Activated naive CD4-positive, alpha-beta T cell treated with anti-CD3 and anti-CD28 coated beads, Interleukin-2, amount 10 ng/mL, durations not matched to agents 7 days and 5 days (primary cell): ENCODE measurements at places on chromosomes 3 and 15.

GRCh38 chr3:45730409-45731154, 41.4 kb downstream of the SACM1L start:
- DNase-seq: no peak

DNA sequence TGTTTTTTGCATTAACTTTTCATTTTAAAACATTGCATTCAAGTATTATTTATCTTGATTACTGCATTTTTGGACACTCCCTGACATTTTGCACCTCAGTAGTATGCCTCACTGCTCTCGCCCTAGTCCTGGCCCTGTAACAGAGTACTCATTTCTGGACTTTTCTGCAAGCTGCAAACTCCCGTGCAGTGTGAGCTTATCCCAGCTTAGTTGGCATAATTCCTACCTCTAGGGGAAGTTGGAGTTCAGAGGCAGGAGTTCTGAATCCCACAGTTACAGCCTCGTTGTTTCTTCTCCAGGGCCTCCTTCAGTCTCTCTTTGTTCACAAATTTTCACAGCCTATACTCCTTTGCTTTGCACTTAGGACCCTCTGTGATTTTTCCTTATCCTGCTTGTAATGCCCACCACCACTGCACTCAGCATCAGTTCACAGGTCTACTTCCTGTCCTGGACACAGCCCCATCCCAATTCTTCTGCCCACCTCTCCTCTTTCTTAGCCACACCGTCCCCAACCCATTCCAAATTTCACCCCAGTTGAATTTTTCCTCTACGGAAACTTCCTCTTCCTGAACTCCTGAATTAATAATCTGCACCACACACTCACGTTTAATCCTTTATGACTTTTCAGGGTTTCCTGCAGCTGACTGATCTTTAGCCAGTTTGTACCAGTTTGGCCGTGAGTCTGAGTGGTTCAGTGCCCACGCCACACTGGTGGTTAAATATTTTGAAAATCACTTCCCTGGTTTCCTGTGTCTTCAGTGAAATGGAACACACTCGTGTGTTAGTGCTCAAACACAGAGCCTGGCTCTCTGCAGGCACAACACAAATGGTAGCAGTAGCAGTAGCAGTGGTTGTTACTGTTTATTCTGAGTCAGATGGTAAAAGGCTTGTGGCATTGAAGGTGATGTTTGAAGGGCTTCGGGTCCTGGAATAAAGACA, 6.3 kb upstream of the CTSH start:
- DNase-seq: no peak

GRCh38 chr3:148344521-148344920, 353.2 kb upstream of the AGTR1 start:
- DNase-seq: no peak

GRCh38 chr3:54133196-54133595, 10.8 kb downstream of the CACNA2D3 start:
- DNase-seq: no peak

- DNase-seq: peak; percentile 91
Observed at GRCh38 chr15:41894791-41895463, 1.1 kb upstream of the SPTBN5 start.

DNA sequence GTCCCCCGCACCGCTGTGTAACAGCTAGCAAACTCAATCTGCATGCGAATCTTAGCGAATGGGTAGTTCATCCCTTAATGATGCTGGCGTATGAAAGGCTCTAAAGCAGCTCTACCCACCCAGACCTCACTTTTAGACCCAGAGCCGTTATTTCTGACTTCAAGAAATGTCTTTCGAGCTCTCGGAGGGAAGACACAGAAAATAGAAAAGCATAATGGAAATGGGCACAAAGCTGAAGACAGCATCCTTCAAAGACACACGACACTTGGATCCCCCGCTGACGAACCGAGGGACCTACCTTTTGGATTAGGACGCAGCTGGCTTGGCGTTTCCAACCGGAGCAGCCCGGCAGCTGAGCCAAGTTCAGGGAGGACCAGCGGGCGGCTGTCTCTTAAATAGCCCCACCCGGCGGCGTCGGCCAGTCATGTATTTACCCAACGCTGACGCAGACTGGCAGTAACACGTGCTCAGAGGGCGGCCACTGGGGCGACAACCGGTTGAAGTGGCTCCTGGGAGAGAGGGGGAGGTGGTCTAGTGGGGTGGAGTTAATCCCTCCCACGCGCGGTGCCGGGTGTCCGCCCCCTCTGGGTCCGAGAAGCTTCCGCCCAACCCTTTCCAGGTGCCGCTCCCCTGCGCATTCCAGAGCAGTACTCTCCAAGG, 1.5 kb downstream of the CCK start:
- DNase-seq: peak; percentile 24

DNA sequence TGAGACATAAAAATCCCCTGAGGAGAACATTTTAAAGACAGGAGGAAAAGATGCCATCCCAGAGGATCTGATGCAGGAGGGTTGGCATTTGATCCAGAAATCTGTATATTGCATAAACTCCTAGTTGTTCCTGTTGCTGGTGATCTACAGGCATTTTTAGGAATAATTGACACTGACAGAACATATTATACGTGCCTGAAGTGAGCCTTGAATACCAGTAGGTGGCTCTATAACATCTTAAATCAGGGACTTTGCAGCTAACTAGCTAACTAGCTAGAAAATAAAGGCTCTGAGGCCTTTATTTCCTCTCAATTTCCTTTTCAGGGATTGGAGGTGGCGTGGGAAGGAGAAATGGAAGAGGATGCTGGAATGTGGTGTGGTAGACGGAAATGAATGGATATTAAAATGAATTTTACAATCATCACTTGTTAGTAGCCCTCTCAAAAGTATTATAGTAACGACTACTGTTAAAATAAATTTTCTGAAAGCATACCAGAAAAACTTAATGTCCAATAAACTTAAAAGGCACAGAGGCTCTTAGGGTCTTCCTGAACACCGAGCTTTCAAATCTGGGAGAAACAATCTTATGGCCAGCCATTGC, 73.8 kb upstream of the ZBED2 start:
- DNase-seq: no peak

GRCh38 chr3:117589454-117589853, 879.9 kb downstream of the TUSC7 start:
- DNase-seq: no peak

GRCh38 chr3:100163787-100164186, 49.5 kb upstream of the FILIP1L start:
- DNase-seq: no peak

- DNase-seq: no peak
Observed at GRCh38 chr3:69411346-69411745, 25.5 kb upstream of the FRMD4B start.

DNA sequence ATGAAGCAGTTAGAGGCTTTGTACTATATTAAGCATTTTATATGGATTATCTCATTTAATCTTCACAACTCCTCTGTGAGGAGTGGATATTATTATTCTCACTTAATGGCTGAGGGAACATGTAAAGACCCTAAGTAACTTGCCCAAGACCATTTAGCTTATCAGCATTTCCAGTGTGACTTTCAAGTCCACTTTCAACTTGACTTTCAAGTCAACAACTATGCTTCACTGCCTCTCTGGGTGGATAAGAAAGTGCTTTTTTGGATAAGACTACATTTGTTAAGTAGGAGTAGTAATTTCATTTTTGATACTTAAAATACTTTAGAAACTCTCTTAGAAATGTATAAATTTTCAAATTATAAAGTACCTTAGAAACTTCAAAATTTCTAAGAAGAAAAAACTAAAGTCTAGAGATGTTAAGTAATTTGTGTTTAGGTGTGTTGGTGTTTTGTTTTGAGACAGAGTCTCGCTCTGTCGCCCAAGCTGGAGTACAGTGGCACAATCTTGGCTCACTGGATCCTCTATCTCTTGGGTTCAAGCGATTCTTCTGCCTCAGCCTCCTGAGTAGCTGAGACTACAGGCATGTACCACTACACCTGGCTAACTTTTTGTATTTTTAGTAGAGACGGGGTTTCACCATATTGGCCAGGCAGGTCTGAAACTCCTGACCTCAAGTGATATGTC, 71.8 kb downstream of the MINDY2 start:
- no peak for DNase-seq

DNA sequence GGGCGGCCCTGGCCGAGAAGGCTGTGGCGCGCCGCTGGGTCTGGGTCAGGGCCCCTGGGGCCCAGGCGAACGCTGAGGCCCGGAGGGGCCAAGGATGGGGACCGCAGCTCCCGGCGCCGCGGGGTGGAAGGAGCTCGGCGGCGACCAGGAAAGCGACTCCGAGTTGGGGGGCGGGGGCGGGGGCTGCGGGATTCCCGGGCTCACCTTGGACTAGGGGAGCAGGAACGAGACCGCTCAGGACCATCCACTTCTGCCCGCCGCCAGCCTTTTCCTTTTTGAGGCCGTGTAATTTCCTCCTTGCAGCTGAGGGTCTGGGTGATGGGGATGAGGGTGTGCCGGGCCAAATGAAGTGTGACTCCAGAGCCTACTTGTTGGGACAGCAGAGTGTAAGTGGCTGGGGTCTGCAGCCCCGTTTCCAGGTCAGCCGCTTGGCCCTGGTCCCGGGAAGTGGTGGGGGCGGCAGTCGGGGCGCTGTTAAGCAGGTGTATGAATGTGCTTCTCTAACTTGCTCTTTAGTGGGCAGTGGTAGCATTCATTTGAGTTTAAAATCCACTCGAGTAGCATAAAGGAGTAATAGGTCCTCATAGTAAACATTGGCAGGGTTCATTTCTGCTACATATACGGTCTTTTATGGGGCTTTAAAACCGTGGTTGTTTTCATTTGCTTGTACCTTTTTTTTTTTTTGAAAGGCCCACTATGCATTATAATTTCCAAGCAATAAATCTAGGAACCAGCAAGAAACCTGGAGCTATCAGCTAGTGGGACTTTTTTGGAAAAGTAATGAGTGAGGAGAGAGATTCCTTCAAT, 717 bp downstream of the PXK start:
- DNase-seq: peak; percentile 54

DNA sequence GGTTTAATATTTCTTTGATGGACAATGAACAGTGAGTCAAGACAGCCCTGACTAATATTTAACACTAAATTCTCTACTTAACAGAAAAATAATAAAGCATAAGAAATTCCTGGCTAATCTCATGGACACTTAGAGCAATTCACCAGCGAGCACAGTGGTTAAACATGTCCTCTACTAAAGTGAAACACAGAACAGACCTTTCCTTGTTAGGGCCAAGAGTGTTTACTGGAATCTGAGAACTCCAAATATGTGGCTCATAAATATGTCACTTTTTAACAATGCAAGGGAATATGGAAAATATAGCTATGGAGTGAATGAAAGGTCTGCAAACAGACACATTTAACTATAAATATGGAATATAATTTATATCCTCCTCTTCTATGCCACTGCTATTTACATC, 18.6 kb upstream of the IGSF10 start:
- no peak for DNase-seq

DNA sequence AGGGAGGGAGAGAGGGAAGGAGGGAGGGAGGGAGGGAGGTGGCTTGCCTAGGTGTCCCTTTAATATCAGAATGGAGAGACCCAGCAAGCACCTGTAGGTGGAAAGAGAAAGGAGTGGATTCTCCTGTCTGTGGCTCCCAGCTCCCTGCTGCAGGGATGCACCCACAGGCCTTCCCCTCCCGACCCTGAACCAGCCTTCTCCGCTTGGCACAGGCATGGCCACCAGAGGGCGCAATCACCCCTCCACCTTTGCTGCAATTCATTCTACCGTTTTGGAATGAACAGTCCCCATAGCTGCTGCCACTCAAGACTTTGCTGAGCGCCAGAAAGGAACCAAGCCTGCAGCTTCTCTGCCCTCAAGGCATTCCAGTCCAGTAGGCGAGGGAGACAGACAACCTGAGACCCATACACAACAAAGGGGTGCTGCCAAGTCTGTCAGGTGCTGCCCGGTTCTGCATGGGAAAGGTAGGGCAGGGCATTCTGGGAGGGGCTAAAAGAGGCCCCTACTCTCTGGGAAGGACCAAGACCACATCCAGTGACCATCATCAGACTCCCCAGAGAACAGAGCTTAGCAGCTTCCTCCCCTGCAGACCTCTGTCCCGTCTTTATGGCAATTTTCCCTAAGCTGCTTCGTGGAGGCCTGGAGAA, 4.9 kb downstream of the TLR9 start:
- peak; percentile 94 for DNase-seq

DNA sequence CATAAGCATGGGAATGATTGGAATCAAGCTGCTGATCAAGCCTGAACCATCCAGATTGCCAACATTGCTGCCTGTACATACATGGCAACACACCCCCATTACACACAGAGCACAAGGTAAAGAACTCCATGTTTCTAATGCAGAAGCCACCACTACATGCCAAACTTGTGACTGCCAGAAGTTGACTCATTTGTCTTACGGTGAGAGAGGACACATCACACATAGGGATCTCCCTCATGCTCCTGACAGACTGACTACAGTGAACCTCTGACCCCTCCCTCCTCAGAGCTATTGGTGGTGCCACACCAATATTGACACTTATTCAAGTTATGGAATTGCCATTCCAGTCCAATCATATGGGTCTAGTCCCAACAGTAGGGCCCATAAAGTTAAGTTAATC, 42.3 kb downstream of the EFHB start:
- DNase-seq: no peak

- DNase-seq: no peak
Observed at GRCh38 chr15:62874959-62875625, 167.5 kb upstream of the TPM1 start.

DNA sequence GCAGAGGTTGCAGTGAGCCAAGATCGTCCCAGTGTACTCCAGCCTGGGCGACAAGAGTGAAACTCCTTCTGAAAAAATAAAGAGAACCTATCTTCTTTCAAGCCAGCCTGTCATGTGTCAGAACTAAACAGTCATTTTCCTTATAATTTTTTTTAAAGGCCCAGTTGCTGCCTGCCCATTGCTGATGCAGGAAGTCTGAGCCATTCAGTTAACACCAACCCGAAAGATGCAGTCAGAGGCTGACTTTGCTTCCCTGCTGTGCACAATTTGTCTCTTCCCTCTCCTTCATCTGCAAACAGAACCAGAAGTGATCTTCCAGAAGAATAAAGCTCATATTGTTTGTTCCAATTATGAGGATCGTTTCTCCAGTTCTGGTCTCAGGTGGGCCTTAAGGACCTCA, 220.6 kb downstream of the SLCO3A1 start:
- DNase-seq: no peak

DNA sequence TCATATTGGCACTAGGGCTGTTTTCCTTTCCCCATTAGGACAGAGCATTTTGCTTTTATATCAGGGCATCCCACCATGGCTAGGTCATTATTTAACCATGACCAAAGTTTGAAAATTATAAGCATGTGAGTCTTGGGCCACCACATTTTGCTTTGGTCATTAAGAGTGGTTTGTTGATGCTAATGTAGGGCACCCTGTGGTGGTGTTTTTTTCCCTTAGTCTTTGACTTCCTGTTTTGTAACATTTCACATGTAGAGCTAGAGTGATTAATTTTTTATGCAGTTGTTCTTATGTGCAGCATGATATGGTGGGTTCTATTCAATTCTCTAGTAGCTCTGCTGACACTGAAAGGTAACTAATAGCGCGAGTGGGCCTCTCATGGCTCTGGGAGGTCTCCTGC, 249.6 kb upstream of the ROBO1 start:
- no peak for DNase-seq
